Activated T-cell treated with anti-CD3 and anti-CD28 coated beads, Interleukin-2, amount 50 U/mL, for 72 hours (primary cell): ENCODE measurements at places on chromosomes 13 and 19. TPM values are rescaled to one million over a fixed set of nuclear protein-coding genes. Genes with fewer than 3 reads are reported as not detected.

GRCh38 chr13:73741111-73741510 is 393.1 kb downstream of the KLF12 start:
- peak; percentile 2 for DNase-seq

DNA sequence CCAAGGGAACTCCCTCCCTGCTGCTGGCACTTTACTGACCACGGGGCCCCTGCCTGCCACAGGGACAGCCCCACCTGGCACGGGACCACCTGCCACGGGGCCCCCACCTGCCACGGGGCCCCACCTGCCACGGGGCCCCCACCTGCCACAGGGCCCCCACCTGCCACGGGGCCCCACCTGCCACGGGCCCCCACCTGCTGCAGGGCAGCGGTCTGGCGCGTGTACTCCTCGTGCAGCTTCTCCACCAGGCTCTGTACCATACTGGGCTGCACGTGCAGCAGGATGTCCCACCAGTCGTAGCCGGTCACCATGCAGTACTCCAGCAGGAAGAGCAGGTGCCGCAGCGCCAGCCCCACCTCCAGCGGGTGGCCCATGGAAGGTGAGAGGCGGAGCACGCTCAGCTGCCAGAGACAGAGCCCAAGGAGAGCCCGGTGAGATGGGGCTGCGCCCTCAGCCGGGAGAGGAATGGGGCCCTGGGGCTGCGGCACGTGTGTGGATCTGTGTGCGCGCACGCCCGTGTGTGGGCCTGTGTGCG is 16.1 kb downstream of the MED16 start:
- DNase-seq: no peak

DNA sequence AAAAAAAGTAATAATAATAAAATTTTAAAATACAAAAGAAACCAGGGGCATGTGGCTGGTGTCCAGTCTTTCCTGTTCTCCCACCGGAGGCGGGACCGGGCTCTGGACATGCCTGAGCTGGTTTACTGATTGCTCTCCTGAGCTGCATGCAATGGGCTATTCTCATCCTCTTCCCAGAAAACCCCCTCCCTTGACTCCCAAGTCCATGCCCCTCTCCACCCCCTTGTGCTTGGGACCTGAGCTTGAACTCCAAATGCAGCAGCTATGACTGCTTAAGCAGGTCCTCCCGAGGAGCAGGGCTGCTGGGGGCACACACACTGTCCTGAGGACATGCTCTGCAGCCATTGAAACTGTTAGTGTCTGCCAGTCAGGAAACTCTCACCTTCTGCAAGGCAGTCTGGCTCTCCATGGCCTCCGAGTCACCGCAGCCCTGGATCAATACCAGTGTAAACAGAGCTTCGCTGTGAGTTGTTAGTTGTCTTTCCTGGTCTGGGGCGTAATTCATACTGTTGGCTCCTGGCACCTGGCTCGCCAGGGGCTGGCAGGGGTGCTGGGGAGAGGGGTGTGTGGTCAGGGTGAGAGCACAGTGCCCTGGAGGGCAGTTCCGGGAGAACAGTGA is 41.6 kb upstream of the CHST8 start:
- no peak for DNase-seq

- DNase-seq: no peak
These were observed 69.9 kb downstream of the ARHGEF18 start for GRCh38 chr19:7418596-7418995.

- DNase-seq: no peak
These were observed 671 bp downstream of the MCOLN1 start for GRCh38 chr19:7522923-7523667.

- peak; percentile 50 for DNase-seq
These were observed 16.5 kb upstream of the SPACA6 start for GRCh38 chr19:51676566-51677083.

GRCh38 chr19:5697022-5697889 is 7.2 kb downstream of the RPL36 start:
- no peak for DNase-seq

GRCh38 chr13:42894765-42895243 is 97.2 kb downstream of the EPSTI1 start:
- no peak for DNase-seq

DNA sequence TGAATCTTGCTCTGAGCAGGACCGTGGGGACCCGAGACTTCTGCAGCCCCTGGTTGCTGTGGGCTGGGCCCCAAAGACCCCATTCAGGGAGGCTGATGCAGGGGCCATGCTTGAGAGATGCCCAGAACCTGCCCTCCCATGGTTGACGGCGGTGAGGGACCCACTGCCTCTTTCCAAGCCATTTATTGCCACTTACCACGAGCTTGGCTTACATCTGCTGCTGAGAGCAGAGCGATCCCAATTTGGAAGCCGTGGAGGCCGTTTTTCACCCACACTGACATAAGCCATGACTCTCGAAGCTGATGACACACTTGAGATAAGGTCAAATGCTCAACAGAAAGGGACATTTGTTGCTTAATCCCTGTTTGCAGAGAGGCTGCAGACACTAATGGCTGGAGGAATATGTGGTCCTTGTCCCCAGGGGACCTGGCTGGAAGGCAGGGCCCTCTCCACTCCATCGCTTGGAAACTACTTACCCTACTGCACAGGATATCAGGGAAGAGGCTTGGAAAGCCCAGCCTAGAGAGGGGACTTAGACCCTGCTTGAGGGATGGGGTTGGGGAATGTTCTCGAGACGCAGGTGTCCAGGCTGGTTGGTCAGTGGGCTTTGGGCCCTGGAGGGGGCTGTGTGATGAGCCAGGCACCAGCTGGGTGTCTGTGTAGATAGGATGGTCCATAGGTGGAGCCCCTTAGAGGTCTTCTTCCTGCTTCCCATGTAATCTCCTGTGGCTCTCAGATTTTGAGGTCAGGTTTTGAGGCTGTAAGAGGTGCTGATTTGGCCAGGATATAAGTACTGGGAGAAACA is 15.3 kb downstream of the ZNF536 start:
- DNase-seq: no peak

- no peak for DNase-seq
These were observed at the start of gene CDC34 for GRCh38 chr19:531753-532560. CDC34 (plus strand) TSS chr19:531760; CDS start chr19:531932, 172 bp downstream.

- DNase-seq: no peak
These were observed 7.7 kb upstream of the DOCK9 start for GRCh38 chr13:98985591-98985990.

- no peak for DNase-seq
These were observed 31.4 kb upstream of the ZNF254 start for GRCh38 chr19:24055548-24055947.

DNA sequence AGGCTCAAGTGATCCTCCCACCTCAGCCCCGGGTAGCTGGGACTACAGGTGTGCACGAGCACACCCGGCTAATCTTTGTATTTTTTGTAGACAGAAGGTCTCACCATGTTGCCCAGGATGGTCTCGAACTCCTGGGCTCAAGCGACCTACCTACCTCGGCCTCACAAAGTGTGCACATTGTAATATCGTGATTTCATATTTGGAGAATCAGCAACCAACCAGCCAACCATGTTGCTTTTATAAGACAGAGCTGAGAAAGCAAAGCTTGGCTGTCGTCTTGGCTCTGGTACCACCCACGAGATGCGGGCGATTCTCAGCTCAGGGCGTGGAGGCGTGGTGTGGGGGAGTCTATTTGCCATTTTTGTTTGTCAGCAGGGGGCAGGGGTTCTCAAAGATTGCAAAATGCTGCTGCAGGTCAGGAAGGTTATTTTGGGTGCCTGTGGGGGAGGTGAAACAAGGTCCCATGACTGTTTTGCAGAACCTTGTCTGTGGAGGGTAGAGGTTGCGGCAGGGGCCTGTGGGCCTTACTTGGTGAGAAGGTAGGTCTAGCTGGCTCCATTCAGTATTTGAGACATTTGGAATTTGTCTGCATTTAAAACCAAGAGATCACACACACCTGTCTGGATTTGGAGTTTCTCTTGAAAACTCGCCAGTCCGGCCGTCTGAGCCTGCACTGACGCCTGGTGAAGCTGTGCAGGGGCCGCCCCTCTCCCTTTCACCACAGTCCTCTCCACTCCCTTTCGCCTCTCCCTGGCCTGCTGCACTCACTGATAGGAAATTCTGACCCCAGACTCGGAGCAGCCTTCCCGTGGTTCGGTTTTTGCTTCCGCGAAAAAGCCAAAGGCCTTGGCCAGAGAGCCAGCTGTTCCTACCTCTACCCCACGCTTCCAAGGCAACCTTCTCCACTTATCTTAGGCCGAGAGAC is 15.4 kb downstream of the TNFAIP8L1 start:
- no peak for DNase-seq

DNA sequence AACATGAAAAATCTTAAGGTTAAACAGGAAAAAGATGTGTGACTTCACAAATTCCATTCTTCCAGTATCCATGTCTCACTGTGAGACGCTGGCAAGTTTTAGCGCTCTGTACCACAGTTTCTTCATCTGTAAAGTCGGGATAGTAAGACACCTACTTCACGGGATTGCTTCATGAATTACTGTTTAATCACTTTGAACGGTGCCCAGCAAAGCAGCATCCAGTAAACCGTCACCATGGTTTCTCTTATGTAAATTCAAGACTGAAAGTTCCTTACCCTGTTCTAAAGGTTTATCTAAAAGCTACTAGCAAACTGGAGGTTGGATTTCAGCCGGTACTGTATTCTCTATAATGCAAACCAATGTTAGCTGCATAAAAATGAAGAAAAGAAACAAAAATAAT is 53.5 kb downstream of the KATNAL1 start:
- no peak for DNase-seq

DNA sequence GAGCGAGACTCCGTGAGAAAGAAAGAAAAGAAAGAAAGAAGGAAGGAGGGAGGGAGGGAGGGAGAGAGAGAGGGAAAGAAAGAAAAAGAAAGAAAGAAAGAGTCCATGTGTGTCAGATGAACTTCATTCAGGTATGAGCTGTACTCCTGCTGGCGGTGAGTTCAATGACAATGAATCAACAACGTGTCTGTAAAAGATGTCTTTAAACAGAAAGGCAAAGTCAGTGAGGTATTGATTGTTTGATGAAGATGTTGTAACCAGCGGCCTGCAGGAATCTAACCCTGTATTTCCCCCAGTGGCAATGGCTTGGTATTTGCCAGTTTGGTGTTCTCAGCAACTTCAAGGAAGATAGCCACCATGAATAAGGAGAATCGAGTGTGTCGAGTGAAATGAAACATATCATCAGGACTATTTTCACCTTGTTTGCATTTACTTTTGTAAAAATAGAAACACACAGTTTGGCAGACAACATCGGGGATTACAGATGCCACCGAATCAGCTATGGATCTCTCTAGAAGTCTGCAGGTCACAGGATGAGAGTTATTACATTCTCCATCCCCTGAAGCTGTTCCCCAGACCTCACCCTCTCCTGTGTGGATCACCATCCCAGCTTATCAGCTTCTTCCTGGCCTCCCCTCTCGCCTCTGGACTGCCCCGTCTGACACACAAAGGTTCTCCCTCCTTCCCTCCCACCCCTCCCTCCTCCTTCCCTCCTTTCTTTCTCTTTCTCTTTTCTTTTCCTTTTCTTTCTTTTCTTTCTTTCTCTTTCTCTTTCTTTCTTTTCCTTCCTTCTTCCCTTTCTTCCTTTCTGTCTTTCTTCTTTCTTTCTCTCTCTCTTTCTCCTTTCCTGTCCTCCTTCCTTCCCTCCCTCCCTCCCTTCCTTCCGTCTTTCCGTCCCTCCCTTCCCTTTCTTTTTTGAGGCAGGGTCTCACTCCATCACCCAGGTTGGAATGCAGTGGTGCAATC is 8.2 kb upstream of the SBK3 start:
- DNase-seq: no peak

DNA sequence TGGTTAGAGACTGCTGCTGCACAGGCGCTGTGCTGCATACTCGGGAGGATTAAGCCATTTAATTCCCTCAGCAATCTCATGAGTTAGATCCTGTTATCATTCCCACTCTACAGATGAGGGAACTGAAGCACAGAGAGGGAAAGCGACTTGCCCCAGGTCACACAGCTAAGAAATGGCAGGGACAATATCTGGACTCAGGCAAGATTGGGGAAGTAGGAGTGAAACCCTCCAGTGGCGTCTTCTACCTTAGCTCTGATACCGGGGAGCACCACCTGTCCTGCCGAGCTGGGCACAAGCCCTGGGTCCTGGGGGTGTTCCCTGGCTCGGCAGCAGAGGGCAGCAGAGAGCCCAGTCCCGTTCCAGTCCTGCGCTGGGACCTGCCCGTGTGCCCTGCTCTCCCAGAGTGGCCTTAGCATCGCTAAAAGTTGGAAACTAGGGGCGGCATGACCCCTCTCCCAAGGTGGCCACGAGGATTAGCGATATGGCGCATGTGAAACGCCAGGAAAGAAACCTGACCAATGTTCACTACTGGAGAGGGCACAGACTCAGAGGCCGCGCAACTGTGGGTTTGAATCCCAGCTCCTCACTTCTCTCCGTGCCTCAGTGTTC is 20.5 kb downstream of the CYTH2 start:
- peak; percentile 90 for DNase-seq

DNA sequence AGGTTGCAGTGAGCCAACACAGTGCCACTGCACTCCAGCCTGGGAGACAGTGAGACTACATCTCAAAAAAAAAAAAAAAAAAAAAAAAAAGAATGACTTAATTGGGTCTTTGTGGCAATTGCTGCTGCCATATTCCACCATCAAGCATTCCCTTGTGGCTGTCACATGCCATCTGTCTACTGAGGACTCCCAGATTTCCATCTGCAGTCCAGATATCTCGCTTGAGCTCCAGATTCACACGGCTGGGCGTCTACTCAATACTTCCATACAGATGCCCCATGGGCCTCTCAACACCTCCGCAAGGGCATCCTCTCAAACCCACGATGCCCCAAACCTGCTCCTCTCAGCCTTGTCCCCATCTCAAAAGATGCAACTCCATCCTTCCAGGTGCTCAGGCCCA is 12.9 kb downstream of the TMEM143 start:
- DNase-seq: no peak

- DNase-seq: no peak
These were observed 37.3 kb upstream of the C13orf42 start for GRCh38 chr13:51148223-51148951.

DNA sequence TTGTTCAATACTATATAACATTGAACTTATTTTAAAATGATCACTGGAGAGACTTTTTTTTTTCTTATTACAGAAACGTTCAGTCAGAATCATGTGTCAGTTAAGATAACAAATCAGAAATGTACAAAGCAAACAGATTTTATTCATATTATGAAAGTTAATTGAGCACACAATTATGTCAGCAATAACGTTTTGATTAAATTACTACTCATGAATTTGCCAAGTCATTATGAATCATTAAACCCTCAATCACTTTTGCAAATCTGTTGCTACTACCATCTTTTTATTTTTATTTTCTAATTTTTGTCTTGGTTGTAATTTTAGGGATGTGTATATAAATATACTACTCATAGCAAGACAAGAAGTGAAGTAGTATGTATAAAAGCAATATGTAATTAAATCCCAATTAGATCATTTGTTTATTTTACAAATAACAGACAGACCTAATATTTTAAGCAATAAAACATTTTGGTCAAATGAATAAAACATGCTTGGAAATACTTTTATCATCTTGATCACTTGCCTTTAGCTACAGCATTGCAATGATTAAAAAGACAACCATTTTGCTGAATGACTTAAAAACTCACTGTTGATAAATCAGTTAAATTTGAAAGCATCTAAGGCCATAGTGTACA is 893.4 kb upstream of the MIR17HG start:
- no peak for DNase-seq

PSG3 gene
- not detected for total RNA-seq

NFKBIB gene
- 89.1 TPM for total RNA-seq

CD209 gene
- total RNA-seq: not detected

PEAK3 gene
- total RNA-seq: not detected

FGF22 gene
- not detected for total RNA-seq
